ENCODE measurements at places on chromosomes 7 and 10. TPM values are rescaled to one million over a fixed set of nuclear protein-coding genes. Genes with fewer than 3 reads are reported as not detected.

GRCh38 chr10:72808001-72808400 is 85.5 kb upstream of the OIT3 start:
- DNase-seq = no peak

- DNase-seq = no peak
These were observed 71.9 kb downstream of the WIPF3 start for GRCh38 chr7:29878081-29878688.

- DNase-seq = no peak
These were observed 18.4 kb upstream of the GPR146 start for GRCh38 chr7:1025743-1026581.

GRCh38 chr7:1542841-1543747 is 12.6 kb downstream of the MAFK start:
- DNase-seq = no peak

DNA sequence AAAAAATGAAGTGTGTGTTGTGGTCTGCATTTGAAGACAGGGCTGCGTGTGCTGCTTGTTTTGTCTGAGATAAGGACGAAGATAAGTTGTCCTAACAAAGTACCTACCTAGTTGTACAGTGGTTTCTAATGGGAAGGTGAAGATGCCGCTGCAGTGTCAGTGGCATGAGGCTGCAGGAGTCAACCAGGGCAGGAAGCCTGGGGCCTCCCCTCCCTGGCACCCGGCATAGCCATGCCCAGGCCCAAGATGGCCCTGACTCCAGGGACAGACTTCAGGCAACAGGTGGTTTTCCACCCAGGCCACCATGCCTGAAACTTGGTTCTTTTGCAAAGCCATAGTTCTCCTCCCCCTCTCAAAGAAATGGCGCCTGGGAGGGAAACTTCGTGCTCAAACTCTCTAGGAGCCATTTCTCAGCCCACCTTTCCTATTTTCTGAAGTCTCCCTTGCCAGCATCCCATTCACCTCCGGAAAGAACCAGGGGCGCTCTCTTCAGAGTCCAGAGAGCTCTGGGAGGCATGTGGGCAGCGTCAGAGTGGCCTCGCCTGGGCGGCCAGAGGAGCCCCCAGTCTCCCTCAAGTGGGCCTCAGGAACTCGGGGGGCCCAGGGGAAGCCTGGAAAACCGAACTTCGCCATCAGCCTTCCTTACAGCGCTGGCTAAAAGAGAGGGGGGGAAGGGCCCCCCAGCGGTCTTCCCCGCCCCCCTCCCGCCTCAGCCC is 2.1 kb upstream of the KAT6B start:
- peak; percentile 48 for DNase-seq

GRCh38 chr7:97022491-97023306 is 1.9 kb downstream of the DLX5 start:
- no peak for DNase-seq

DNA sequence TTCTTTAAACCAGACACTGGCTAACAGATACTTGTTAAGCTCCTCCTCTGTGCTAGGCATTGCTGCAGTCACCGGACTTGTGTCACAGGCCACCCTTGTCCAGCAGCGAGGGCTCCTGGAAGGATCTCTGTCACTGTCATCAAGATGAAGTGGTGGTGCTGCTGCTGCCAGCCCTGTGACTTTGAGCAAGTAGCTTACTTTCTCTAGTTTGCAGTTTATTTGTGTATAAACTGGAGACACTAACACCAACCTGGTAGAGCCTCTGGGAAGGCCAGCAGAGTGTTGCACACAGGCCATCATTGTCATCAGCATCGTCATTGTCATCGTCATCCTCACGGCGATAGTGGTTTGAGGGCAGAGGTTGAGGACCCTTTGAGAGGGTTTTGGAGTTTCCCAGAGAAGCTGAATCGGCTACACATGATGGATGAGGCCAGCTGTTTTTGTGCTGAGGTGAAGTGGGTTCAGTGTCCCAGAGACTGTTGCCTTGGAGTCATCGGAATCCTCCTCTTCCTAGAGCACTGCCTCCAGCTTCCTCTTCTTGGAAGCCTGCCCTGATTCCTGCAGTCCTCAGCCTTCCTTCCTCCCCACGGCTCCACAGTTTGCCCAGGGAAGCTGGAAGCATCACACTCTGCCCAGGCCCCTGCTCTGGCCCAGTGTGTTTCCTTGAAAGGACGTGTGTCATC is 128.4 kb downstream of the GRK5 start:
- DNase-seq = no peak

DNA sequence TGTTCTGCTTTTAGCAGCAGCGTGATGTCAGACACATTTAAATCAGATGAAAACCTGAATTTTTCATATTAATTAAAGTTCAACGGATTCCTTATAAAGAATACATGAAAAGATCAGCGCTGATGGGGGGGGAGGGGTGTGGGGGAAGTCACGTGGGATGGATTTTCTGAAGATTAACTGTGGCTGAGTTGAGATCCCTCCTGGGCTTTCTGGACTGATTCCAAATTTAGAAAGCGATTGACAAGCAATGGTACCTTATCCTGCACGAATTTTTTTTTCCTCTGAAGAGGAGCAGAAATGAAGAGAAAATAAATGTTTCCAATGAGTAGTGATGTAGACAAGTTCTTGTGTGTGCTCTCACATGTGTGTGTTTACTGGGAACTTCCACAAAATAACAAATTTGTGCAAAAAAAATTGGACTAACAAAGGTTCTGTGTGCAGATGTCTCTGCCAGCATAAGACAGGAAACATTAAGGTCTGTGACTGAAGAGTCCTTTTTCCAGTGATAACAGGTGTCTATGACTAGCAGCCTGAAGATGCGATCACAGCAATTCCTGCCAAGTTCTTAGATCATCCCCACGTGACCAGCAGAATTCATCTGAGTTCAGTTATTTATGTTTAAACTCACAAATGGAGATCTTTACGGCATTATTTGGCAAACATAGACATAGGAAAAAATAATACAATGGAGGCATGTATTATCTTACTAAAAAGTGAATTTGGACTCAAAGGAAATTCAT is 585.2 kb upstream of the CELF2 start:
- no peak for DNase-seq

GRCh38 chr7:103487419-103487818 is 41.4 kb upstream of the SLC26A5 start:
- DNase-seq = no peak

GRCh38 chr10:19785366-19785765 is 30.9 kb upstream of the PLXDC2 start:
- no peak for DNase-seq

The CCL24 gene
- total RNA-seq = 0.19 TPM

The AKR1C8 gene
- total RNA-seq = 0.09 TPM

The CPN1 gene
- total RNA-seq = not detected

The UPK3B gene
- total RNA-seq = 0.33 TPM

The MYOZ1 gene
- total RNA-seq = 0.61 TPM

The OR2A12 gene
- not detected for total RNA-seq

The GJC3 gene
- 0.14 TPM for total RNA-seq

All from thymus (tissue), 14 donors.